ENCODE measurements at places on chromosomes 3 and 15.

DNA sequence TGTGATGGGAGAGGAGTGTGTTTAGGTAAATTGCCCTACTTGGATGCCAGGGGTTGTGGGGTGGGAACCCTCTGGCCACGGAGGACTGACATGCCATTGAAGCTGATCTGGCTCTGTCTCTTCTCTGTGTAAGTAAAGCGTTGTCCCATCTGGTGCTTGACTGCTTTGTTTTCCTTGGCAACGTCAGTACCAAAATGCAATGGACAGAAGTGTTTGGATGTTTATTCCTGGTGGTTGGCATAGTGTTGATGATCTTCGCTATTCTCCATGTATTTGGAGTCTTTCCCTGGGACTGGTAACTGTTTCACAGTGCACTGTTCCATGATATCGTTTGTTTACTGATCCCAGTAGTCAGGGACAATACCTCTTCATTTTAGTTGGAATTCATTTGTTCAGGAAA is 130.5 kb upstream of the MCTP2 start:
- DNase-seq = no peak

DNA sequence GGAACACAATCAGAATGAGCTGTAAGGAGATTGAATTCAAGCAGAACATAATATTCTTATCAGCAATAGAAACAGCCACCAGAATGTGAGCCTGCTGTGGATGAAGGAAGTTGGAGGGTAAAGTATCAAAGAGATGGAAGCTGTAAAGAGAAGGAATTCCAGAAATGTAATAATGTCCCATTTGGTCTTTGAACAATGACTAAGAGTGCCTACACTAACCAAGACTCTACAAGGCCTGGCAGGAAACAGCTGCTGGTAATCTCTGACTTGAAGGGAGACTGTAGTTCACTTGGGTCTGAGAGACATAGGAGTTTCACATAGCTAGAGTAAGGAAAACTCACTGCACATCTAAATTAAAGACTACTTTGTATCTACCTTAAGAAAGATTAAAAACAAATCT is 1176.0 kb upstream of the ALCAM start:
- no peak for DNase-seq

DNA sequence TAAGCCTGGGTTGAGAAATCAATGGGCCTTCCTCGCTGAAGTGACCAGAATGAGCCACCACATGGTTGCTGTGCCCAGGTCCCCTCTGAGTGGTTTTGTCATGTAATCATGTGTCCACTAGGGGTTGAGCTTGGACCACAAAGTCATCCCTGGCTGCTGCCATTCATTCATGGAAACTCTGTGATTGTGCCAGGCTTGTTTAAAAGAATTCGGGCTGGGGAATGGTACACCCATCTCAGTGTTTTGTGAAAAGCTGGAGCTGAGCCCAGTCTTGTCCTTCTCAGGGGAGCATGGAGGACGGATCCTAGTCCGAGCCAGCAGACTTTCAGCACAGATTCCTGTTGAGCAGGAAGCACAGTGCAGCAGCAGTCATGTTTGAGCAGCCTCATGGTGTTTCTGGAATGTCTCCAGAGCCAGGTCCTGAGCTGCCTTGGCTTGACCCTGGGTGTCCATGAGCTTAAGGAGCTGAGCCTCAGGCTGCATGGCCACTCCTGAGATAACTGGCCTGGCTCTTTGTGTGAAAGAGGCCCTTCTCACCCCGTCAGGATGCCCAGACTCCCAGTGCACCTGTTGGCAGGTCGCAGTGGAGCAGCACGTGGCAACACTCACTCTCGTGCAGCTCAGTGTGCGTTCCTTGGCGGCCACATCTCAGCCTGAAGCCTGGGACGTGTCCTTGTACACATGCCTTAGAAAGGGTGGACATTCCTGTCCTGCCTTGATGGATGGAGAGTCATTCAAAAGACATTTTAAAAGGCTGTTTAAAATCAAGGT is 260.3 kb upstream of the TPM1 start:
- no peak for DNase-seq

DNA sequence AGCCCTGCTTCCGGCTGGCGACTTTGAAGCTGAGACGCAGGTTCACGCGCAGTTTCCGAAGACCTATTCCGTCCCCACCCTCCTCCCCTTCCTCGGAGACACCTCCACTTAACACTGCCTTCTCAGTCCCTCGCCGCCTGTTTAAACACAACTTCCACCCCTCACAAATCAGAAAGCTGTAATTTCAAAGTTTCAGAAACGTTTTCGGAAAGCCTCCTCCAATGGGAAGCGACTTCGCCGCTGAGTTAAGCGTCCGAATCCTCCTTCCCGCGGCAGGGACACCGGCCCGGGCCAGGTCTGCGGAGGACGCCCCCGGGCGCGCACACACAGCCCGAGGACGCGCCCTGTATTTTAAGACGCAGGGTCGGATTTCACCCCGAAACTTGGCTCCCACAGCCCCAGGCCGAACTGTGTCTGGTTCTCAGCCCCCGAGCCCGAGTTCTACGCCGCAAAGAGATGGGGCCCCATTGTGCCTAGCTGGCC is 559 bp upstream of the LRRN1 start:
- no peak for DNase-seq

- no peak for DNase-seq
These were observed 4.4 kb upstream of the FOXP1 start for GRCh38 chr3:71587958-71588357.

DNA sequence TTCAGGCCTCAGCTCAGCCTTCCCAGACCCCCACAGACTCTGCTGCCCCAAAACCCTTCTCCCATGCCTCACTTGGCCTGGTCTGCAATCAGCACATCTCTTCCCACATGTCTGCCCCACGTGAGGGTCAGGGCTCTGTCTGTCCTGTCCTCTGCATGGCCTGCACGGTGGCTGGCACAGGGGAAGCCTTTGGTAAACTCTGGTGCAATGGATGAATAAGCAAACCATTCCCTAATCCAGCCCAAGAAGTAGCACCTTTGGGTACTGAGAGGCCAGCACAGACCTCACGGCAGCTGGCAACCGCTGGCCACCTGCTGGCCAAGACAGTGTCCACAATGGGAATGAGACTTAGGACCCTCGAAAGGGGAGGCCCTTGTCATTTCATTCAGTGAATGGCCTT is 27.7 kb downstream of the ABTB1 start:
- DNase-seq = no peak

DNA sequence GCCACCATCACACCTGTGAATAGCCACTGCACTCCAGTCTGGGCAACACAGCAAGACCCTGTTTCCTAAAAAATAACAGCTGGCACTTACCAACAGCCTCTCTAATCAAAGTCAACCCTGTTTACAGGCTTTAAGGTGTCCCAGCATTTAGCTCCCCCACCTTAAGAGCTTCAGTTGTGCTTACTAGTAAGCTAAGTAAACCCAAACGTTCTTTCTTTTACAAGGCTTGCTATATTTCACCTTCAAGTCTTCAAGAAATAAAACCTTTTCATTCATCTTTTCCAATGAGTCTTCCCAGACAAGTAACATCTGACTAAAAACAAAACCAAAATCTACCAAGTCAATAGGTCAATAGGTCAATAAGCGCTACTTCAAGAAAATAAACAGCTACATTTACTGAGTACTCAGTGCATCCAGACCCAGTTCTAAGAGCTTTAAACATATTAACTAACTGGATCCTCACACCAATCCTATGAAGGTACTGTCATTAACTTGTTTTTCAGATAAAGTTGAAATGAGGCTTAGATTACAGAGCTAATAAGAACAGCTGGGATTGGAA is 62.4 kb downstream of the PBRM1 start:
- DNase-seq = no peak

DNA sequence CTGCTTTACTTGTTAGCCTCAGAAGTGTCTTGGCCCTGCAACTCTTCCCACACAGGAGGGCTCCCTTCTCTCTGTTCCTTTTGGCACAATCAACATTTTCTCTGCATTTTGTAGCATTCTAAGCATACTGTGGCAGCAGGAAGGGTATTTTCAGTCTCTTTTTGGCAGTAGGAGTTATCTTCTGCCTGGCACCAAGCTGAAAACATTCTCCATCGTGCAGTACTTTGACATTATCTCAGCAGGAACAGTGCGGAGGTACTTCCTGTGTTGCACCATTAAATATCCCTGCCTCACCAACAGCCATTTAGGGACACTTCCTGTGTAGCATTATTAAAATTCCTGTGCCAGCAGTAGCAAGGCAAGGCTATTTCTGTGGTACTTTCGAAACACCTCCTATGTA is 233.2 kb upstream of the SEMA6D start:
- DNase-seq = no peak

- DNase-seq = no peak
These were observed 28.3 kb downstream of the ST8SIA2 start for GRCh38 chr15:92421976-92422375.

DNA sequence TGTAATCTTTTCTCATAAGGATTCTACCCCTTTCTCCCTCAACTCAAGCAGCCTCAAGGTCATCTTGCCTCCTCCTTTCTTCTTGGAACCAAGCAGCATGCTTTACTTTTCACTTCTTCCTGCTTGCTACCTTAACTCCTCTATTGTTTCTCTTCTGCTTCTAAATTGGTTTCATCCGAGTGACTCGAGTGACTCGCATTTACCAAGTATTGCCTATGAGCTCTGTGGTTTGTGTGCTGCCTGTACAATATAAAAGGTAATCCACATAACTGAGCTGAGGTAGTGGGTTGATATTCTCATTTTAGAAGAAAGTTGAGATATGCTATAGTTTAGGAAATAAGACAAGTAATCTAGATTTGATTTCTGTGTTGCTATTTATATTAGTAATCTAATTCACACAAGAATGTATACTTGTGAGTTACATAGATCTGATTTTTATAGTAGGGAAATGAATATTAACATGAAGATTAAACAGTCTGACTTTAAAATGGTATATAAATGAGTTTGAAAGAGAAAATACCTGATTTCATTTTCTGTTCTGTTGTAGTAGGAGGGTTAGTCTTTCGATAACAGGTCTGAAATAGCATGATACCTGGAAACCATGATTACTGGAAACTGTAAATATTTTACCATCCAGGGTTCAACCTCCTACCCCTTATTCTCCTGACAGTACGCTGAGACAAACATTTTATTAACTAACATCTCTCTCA is 5.5 kb downstream of the HHLA2 start:
- DNase-seq = no peak

DNA sequence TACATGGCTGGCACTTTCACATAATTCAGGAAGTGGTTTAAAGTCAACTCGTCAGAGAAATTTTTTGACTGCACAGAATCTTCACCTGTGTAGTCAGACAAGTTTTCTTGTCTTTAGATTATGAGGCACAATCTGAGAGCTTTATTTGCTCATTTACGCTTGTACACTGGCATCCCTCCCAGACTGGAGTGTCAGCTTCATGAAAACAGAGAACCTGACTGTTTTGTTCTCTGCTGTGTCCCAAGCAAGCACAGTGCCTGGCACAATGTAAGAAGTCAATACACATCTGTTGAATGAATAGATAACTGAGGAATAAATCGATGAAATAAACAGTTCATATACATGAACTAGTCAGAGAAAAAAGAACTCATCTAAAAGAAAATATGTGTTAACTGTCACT is 846.1 kb upstream of the CFAP20DC start:
- no peak for DNase-seq

DNA sequence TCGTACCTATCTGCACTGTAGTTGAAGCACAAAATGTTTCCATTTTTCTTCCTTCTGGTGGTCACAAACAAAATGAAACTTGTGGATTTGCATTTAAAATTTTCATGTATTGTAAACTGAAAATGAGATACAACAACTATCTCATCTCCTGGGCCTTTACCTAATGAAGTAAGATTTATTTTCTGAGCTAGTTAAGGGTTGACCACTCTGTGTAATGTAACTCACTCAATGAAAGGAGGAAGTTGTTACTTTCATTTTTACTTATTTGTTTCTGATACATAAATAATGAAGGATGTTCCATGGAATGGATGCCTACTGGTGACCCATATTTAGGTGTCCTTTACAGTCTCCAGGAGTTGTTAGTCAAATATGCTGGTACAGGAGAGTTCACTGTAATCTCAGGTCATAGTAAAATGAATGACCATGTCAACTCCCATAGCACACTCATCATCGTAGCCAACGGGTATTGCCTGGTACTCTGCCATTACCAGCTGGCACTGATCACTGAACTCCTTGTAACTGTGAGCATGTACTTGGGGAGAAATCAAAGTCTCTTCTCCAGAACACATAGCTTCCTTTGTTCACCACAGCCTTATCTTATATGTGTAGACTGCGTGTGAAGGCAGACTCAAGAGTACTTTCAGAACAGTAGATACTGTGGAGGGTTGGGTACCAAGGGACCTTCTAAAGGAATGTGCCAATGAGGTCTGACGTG is 474.2 kb upstream of the ROBO2 start:
- no peak for DNase-seq

DNA sequence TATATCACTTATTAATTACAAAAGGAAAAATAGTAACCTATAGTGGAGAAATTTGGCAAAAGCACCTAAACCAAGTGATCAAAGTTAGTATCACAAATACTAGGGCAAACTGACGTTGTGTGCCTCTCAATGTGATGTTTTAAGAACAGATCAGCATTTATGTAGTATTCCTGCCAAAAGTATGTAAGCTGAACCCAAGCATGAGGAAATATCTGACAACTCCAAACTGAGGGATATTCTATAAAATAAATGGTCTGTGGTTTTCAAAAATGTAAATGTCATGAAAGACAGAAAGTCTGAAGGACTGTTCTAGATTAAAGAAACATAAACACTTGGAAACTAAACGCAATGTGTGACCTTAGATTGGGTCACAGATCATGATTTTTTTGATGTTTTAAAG is 34.3 kb upstream of the PIK3CA start:
- DNase-seq = no peak

DNA sequence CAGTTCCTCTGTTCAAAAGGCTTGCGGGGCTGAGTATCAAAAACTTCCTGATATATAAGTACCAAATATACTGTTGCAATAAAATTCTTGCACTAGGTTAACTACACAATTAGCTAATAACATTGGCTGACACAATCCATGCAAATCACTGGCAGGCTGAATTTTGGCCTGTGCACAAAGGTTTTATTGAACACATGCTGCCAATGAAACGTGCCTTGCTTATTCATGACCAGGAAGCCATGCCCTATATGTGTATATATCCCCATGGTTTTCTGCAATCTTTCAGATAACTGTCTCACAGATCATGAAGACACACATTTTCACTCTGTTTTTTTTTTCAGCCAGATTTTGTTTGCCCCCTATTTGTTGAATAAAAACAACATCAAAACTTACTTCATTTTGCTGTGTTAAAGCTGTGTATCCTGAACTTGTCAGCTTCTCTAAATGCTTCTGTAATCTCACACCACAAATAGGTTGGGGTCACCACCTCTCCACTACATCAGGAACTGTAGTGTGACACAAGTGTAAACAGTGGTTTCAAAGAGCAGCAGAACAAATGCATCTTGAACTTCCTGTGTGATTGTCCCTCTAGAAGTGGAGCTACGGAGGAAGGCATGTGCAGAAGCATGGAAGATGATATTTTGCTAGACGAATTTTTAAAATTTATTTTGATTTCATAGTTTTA is 920.7 kb upstream of the NR2F2 start:
- no peak for DNase-seq

DNA sequence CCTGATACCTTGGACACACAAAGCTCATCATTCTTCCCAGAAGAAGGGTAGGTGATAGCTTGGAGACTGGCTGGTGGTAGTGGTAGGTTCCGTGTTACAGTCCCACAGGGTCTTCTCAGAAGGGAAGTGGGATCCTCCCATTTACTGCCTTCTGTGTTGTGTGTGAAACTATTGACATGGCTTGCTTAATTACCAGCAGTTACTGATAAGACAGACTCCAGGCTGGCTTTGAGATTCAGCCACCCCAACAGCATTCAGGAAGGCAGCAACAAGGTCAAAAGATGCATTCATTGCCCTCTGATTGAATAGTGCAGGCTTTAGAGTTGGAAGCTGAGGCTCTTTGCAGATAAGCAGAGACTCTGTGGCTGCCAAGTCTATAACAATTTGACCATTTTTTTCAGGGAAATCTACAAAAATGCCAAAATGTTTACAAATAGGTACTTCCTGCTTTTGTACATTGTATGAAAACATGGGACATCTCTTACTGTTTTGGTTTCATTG is 7.7 kb downstream of the ARNT2 start:
- no peak for DNase-seq
